NCI-H187 treated with DMSO at 0.1 percent for 48 hours (cell line): ENCODE measurements at places on chromosomes 12 and 14.

DNA sequence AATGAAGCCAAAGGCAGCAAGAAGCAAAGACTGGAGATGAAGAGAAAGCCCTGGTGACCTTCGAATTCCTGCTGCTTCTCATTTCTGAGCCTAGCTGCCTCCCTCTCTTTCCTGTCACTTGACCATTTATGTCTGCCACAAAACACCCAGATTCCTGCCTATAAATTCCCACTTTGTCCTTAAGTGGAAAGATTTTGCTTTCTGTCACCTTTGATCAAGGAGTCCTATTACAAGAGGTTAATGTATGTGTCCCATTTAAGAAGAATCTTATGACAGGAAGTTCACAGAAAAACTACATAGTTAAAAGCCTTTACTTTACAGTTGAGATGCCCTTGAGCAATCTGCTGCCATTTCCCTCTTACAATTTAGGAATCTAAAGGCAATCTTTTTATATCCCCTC, 155.7 kb downstream of the GALC start:
- no peak for DNase-seq

GRCh38 chr14:78673845-78674244, 503.7 kb downstream of the NRXN3 start:
- DNase-seq = no peak

GRCh38 chr12:119644930-119645329, 23.0 kb upstream of the PRKAB1 start:
- DNase-seq = no peak

DNA sequence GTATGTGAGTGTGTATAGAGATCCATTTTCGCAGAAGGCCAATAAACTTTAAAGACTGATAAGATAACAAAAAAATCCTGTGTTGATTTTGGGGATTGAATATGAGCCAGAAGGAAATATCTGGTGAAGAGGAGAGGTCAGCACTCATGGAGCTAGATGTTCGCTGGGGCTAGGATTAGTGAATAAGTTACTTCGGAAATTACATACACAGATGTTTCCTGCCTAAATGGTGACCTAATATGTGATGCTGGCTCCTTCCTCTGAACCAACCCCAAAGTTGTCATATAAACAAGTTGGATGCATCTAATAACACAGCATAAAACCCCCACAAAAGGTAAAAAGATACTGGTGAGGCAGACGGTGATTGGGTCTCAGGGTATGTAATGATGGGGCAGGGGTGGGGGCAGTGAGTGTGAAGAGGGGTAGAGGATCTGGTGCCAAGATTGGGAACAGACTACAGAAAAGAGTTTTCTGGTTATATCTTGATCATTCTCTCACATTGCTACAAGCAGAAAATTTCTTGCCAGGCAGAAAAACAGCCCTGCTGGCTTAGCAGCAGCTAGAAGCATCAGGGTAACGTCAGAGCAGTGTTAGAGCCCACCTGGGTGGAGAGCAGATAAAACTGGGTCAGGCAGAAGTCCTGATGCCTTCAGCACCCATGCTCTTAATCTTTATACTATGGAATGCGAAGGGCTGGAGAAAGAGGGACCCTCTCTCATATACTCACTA, 140.4 kb upstream of the GZMB start:
- no peak for DNase-seq

DNA sequence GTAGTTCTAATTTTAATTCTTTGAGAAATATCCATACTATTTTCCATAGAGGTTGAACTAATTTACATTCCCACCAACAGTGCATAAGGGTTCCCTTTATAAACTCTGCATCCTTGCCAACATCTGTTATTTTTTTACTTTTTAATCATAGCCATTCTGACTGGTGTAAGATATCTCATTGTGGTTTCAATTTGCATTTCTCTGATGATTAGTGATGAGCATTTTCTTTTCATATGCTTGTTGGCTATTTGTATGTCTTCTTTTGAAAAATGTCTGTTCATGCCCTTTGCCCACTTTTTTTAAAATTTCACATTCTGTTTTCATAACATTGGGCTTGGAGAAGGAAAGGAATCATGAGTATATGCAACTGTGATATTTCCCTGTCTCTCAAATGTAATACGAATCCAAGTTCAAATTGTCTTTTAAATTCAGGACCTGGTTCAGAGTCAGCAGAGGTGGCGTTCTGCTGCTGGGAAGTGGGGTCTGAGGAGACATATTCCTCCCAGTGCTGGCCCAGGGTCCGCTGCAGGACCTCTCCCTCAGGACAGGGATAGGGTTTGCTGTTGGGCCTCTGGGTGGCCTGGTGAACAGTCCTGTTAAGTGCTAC, 81.2 kb upstream of the ETV6 start:
- DNase-seq = no peak

DNA sequence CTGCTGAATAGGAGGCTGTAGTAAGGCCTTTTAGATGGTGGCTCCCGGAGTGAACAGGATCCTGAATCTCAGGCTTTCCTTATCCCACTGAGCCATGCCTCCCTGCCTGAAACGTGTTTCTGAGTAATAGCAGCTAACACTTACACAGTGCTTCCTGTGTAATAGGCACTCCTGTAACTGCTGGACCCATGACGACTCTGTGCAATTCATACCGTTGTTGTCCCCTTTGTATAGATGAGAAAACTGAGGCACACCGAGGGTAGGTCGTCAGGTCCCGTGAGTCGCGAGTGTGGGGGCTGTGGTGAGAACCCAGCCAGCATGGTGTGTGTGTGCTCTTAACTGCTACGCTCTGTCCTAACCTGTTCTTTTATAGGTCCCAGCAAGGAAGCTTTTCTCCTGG, 193.6 kb downstream of the CACNA1C start:
- no peak for DNase-seq

DNA sequence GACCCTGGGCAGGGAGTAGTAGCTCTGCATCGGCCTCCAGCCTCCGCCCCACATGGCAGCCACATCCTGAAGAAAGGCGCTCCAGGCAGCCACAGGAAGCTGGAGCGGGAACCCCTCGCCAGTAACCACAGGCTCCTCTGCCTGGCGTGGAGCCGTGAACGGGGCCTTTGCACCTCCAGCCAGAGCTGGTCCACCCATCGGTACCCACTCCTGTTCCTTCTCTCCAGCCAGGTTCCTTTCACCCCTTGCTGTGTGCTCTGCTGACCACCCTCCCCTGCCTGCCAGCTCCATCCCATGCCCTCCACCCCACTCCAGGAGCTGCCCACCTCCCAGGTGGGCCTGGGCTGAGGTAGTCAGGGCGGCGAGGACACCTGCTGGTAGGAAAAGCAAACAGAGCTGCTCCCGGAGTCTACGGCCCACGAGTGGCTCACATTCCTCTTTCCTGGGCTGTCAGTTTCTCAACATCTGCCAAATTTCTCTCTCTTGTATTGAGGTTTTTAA, 2.7 kb downstream of the TGFB3 start:
- no peak for DNase-seq

DNA sequence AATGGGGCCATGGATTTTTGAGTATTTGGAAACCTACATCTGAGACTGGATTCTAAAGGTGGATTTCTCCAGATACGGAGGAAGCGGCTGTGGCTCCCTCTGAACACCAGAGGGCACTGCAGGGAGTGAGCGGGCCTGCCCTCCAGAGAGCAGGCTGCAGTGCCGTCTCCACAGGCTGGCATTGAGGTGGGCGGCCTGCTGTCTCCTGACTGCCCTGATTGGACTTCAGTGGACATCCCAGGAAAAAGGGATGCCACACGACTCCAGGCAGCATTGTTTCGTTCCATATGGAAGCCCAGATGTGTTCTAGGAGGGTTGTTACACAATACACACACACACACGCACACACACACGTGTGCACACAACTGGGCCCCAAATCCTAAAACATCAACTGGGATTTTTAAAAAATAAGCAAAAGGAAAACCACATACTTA, 20.9 kb upstream of the ANO2 start:
- no peak for DNase-seq

DNA sequence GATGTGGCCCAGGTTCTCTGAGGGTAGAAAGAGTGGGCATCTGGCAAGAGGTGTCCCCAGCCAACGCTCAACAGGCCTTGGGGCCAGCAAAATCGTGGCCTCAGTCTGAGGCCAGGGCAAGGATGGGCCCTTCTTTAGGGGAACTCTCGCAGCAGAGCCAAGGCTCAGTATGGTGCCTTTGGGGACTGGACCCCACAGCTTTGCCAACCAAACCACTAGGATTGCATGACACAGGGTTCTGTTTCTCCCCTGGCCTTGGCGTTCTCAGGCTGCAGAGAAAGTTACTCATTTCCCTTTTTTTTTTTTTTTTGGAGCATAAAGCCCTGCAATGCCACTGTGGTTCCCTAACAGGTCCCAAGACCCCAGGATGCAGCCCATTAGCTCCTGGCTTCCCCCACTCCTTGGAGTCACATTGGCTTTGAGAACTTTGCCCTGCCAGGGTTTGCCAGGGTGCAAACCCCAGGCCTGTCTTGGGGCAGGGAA, 100.6 kb downstream of the LGMN start:
- DNase-seq = no peak
